ENCODE measurements at places on chromosomes 1 and 21. TPM values are rescaled to one million over a fixed set of nuclear protein-coding genes. Genes with fewer than 3 reads are reported as not detected.

DAP3 gene
- 108 TPM for total RNA-seq

HFM1 gene
- not detected for total RNA-seq

DDI2 gene
- 8.1 TPM for total RNA-seq

MR1 gene
- 5.5 TPM for total RNA-seq

CAPN9 gene
- not detected for total RNA-seq

GBP5 gene
- total RNA-seq: not detected

SERPINC1 gene
- 0.07 TPM for total RNA-seq

THEM5 gene
- 0.06 TPM for total RNA-seq

ZNF436 gene
- total RNA-seq: 5.0 TPM

NBPF11 gene
- total RNA-seq: 4.4 TPM

RGS8 gene
- not detected for total RNA-seq

TMEM61 gene
- 0.99 TPM for total RNA-seq

All from A549 treated with AZD2906 at 1 μM for 4 hours (cell line).